ENCODE measurements at places on chromosomes 4 and X. TPM values are rescaled to one million over a fixed set of nuclear protein-coding genes. Genes with fewer than 3 reads are reported as not detected.

Gene AVPR2
- 0.25 TPM for total RNA-seq

Gene CHRNA9
- not detected for total RNA-seq

GRCh38 chr4:2341261-2341841 lies 77.1 kb downstream of the ZFYVE28 start:
- no peak for DNase-seq

DNA sequence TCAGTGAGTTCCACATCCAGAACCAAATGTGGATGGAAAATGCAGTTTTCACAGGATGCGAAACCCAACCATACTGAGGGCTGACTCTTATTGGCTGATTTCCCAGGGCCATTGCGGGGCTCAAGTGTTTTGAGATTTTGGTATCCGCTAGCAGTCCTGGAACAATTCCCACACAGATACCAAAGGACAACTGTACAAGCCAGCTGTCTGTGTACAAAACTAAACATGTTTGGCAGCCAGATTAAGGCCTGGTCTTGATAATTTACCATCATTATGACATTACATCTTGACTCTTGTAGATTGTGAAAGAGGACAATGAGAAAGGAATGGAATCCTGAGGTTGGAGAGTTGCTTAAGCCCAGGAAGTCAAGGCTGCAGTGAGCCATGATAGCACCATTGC lies 121.9 kb downstream of the DKK2 start:
- no peak for DNase-seq

Gene CHRDL1
- 1.0 TPM for total RNA-seq

Gene CXCL6
- 0.82 TPM for total RNA-seq

DNA sequence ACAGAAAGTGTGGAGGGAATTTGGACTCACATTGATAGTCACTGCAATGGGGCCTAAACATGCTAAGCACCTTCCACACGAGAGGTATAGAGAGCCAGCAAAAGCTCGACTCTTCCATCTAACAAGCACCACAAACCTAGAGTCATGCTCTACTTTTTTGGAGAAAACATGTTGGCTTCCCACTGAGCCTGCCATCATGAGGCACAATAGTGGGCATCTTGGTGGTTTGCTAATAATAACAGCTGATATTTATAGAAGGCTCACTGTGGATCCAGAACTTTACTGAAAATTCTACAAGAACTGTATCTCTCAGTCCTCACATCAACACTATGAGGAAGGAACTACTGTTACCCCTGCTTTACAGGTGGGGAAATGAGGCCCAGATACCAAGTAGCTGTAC lies 26.6 kb downstream of the MAML3 start:
- DNase-seq, result no peak

DNA sequence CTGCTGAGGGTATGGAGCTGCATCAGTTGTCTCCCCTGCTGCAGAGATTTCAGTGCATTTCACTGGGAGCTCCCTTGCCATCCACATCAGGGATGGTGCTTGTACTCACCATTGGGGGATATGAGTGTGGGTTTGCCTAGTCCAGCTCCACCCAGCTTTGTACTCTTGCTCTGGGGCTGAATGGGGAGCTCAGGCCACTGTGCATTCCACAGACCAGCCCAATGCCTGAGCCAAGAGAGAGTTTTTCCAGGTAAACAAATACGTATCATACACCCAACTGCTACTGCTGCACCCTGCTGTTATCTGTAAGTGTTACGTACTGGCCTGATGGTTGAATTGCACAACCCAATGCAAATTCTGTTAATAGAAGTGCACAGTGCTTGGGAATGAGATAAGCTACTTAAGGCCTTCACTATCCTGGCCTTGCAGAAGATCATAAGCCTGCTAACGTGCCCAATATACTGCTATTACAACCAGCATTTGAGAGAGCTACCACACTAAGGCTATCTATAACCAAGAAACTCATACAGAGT lies 205.0 kb upstream of the DMD start:
- DNase-seq, result no peak

Gene SLC9B1
- total RNA-seq, result 0.41 TPM

Gene ADH7
- total RNA-seq, result not detected

DNA sequence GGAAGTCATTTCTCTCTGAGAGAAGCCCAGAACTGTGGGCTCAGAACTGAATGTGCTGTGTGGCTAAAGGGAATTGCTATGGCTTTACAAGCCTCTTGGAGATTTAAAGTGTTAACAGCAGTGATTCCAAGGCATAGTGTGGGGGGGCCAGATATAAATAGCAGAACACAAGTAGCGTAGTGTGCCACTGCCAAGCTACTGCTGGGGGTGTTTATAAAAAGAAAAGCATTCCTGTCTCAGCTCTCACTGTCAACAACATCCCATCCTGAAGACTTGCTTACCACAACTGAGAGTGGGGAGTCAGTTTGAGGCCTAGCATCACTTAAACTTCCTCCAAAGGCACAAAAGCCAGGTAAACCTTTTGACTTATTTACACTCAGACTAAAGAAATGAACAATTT lies at the start of gene ART3:
Gene ART3 (plus strand): TSS at position 242 of the 400 bp plus-strand sequence. CDS start 1,181 bp downstream, outside the sequence.
- DNase-seq, result no peak
